ENCODE measurements at places on chromosomes 3 and 15.

DNA sequence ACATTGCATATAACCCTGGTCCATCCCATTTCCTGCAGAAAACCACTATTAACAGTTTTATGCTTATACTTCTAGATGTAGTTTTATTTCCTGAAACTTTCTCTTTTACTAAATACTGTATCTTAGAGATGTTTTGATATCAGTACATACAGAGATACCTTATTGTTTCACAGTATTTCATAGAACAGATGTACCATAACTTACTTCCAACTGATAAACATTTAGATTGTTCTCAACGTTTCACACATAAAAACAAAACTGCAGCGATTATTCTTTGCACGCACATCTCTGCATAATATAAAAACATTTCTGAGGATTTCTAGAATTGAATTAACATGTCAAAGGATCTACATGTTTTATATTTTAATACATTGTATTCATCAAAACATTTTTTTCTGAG, 2.6 kb downstream of the ZNF80 start:
- DNase-seq: no peak

DNA sequence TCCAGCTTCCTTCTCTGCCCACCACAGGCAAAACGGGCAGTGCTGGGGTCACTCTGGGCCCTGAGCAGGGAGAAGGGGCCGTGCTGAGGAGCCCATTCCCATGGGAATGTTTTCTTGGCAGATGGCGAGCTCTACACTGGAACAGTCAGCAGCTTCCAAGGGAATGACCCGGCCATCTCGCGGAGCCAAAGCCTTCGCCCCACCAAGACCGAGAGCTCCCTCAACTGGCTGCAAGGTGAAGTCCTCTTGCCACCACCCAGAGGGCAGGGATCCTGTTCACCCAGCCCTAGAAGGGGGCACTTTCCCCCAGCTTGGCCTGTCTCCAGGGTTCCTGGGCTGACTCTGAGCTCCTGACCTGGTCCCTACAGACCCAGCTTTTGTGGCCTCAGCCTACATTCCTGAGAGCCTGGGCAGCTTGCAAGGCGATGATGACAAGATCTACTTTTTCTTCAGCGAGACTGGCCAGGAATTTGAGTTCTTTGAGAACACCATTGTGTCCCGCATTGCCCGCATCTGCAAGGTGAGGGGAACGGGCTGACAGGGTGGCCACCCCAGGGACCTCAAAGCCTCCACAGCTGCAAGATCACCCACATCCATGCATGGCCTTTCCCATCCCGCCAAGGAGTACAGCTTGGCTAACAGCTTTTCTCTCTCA, 12.4 kb downstream of the CIB1 start:
- DNase-seq: no peak

- DNase-seq: no peak
Observed at GRCh38 chr3:134092208-134092701, 62.5 kb upstream of the SLCO2A1 start.

DNA sequence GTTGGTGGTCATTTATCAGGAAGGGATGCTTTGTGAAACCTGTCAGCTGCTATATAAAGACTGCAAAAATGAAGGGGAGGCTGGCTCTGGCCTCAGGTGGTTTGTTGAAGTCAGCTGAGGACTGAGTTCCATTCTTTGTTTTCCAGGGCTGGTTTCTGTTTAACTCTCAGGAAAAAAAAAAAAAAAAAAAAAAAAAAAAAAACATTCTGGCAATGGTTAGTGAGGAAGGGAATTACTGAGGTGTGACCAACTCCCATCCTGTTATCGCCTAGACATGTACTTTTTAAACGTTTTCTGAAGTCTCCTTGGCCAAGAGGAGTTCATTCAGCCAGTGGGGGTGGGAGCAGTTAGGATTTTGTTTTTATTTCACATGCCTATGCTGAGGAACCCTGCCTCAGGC, 316.3 kb downstream of the OXSM start:
- DNase-seq: no peak

DNA sequence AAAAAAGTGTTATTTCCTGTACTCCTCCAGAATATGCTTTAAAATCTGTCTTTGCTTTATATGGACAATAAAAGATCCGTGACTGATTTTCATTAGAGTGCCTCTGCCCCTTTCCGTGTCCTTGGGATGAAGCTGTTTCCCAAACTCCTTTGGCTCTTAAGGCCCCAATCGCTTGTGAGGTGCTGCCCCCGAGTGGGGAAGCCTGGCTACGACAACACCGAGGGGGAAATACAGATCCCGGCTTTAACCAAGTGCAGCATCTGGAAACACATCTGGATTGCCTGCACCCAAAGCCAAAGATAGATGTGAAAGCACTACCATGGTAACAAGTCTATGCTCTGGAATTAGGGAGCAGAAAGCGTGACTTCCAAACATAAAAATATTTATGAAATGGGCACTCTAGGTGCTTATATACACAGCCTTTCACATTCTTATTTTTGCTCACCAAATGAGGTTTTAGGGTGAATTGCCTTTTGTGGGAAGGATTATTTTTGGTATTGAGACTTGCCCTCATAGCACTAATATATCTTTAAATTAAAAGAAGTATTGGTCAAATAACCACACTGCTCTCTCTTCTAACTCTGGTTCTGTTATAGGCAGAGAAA, 40.6 kb upstream of the ADCY5 start:
- peak; percentile 2 for DNase-seq

- no peak for DNase-seq
Observed at GRCh38 chr15:71812966-71813722, 2.8 kb downstream of the NR2E3 start.

- DNase-seq: no peak
Observed at GRCh38 chr15:39666677-39667076, 85.8 kb downstream of the THBS1 start.

- no peak for DNase-seq
Observed at GRCh38 chr15:63600001-63600615, 2.9 kb downstream of the FBXL22 start.

- DNase-seq: no peak
Observed at GRCh38 chr3:5202222-5202621, 14.7 kb downstream of the EDEM1 start.

- no peak for DNase-seq
Observed at GRCh38 chr15:27359586-27359985, 388.6 kb downstream of the GABRG3 start.

DNA sequence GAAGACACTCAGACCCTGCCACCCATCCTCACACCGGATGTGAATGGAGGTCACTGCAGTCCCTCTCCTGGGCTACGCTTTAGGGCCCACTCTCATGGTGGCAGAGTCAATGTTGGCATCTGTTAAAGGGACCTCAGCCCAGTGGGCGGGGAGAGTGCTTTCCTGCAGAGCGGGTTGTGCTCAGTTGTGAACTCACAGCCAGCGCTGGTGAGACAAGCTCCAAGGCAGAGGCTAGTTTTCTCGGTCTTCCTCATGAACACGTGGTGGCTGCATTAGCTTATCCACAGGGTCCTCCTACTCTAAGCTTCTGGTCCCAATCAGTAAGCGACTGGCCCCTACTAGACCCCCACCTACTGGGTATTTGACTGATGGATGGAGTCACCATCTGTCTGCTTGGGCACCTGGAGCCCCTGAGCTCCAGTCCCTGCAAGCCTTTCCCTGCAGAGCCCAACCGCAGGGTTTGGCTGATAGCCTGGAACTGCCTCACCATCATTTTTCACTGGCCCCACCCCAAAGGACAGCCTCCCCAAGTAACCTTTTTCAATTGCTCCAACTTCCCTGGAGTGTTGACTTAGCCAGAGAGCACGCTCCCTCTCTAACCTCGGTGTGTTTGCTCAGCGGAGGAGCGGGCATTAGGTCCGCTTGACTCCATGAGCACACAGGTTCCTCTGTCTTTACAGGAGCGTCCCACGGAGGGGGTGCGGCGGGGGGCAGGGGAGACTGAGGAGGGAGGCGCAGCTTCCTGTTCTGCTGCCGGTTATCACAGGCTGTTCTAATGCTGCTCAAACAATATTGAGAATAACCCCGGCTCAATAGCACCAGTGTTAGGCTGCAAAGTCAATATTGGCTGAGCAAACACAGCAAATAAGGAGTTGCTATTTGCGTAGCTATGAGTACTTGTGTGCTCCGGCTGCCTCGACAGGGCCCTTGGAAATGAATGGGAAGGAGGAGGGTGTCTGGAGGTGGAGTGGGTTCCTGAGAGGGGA, 141.7 kb downstream of the RPLP1 start:
- no peak for DNase-seq

- DNase-seq: no peak
Observed at GRCh38 chr3:120450600-120451271, at the start of gene FSTL1. FSTL1 (minus strand) TSS chr3:120450992; CDS start chr3:120450746, 246 bp downstream.

- DNase-seq: no peak
Observed at GRCh38 chr3:89098964-89099585, 8.3 kb upstream of the EPHA3 start.

DNA sequence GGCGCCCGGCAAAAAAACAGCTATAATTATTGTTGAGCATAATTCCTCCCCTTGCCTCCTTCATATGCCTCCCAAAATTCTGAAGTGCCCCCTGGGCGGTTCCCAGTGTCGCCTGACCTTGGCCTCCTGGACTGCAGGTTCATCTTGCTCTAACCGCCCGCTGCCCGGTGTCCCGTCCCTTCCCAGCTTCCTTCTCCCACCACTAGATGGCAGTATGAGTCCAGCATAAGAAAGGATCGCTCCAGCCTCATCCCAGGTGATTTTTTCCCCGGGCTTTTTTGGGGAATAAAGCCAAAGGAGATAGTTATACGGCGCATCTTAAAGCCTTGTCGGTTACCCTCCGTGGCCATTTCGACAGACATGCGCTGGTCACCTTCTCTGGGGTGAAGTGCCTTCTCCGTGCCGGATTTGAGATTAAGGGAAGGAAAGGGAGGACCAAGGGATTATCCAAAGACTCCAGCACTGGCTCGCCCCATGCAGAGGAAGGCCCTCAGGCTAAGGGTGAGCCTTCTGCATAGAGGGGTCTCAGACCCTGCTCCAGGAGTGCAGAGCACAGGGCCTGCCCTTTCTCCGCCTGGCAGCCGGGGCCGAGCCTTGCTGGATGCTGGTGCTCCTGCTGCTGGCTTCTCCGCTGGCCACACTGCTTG, 45.8 kb upstream of the TRA2B start:
- DNase-seq: peak; percentile 29

DNA sequence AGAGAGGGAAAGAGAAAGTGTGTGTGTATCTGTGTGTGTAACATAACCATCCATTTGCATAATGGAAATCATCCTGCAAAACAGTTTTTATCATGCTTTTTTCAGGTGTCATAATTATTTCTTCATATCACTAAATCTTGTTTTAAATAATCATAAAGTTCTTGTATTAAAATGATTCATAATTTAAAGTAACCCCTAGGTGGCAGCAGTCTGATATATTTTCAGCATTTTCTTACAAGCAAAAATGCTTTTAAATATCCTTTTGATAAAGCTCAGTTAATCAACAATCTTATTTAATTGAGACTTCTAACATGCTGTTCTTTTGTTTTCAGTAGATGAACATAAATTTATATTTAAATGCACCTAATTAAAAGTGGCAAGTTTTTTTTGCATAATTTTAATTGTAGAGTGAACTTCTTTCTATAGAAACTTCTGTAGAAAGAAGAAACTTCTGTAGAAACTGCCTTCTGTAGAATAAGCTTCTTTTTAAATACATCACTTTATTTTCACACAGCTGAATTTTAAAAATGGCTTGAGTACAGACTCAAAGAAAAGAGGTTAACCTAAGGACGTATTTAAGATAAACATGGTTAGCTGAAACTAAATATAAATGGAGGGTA, 72.5 kb downstream of the OPA1 start:
- DNase-seq: no peak

- no peak for DNase-seq
Observed at GRCh38 chr3:14539742-14540491, at the start of gene GRIP2. GRIP2 (minus strand) TSS chr3:14540342; CDS start chr3:14540308, 34 bp downstream.

DNA sequence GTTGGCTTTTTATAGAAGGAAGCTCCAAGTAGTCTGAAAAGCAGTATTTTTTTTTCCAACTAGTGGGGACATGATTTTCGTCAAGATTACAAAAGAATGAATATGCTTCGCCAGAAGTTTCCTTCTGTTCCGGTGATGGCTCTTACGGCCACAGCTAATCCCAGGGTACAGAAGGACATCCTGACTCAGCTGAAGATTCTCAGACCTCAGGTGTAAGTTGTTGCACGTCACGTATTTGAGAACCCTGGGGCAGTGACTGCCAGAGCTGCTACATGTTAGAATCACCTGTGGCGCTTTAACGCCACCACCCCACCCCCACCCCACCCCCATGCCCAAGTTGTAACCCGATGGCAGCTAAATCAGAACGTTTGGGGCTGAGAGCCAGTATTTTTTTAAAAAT, 52.2 kb downstream of the BLM start:
- DNase-seq: no peak

GRCh38 chr15:29320420-29320819, 50.8 kb upstream of the NSMCE3 start:
- no peak for DNase-seq

GRCh38 chr15:41885841-41886240, 8.0 kb downstream of the SPTBN5 start:
- no peak for DNase-seq

- no peak for DNase-seq
Observed at GRCh38 chr3:101270149-101270548, 50.2 kb downstream of the IMPG2 start.

GRCh38 chr3:16496408-16497222, 16.9 kb downstream of the RFTN1 start:
- no peak for DNase-seq

- DNase-seq: no peak
Observed at GRCh38 chr3:7205962-7206361, 345.0 kb downstream of the GRM7 start.

GRCh38 chr15:100083572-100083971, 258.2 kb downstream of the ADAMTS17 start:
- no peak for DNase-seq

DNA sequence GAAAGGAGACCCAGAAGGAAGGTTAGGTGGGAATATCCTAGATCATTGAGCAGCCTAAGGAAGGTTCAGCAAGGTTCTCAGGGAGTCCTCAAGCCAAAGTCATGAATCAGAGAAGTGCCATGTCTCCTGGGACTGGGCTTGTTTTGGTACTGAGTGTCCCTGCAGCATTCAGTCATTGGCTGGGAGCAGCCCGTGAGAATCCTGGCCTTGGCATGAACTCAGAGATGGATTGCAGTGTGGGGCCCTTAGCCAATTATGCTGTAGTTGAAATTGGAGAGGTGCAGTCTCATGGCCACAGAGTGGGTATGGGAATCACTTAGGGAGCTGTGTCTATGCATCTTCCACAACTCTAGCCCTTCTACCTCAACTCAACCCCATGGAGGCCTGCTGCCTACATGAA, 17.0 kb upstream of the PPM1L start:
- no peak for DNase-seq

GRCh38 chr3:3919316-3919715, 120.1 kb downstream of the LRRN1 start:
- DNase-seq: no peak

DNA sequence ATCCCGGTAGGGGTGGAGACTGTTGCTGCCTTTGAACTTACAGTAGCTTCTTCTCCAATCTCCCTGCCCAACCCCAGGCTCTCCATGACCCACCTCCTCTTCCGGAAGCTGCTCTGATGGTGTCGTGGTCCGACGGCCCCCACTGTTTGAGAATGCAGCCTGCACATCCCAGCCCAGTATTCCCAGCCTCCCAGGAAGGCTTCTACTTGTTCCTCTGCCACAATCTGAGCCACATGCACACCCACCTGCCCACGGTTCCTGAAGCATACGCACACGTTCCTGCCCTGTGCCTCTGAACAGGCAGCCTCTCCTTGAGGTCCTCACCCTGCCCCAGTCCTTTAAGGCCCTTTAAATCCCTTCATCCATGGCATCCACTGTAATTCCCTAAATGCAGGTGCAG, 57.4 kb downstream of the ABTB1 start:
- DNase-seq: no peak
